Left ventricle myocardium superior (tissue), 1 donor: ENCODE measurements at places on chromosomes 5 and 9. TPM values are rescaled to one million over a fixed set of nuclear protein-coding genes. Genes with fewer than 3 reads are reported as not detected.

GRCh38 chr5:147162740-147163139 lies 72.1 kb upstream of the STK32A start:
- no peak for DNase-seq

DNA sequence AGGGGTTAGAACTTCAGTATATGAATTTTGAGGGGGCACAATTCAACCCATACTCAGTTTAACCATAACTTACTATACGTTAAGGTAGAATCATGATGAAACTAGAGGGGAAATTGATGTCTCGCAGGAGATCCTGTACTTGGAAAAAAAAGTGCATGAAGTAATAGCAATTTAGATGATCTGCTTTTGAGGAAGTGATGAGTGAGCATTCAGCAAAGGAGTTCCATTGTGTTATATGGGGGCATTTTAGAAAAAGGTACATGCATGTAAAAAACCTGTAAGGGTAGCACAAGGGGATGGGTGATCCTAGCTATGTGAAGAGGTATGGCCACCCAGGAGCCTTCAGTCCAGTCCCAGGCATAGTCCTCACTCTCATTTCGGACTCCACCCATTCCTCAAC lies 14.8 kb upstream of the TMC1 start:
- no peak for DNase-seq

GRCh38 chr9:33453286-33453860 lies 6.0 kb upstream of the AQP3 start:
- no peak for DNase-seq

DNA sequence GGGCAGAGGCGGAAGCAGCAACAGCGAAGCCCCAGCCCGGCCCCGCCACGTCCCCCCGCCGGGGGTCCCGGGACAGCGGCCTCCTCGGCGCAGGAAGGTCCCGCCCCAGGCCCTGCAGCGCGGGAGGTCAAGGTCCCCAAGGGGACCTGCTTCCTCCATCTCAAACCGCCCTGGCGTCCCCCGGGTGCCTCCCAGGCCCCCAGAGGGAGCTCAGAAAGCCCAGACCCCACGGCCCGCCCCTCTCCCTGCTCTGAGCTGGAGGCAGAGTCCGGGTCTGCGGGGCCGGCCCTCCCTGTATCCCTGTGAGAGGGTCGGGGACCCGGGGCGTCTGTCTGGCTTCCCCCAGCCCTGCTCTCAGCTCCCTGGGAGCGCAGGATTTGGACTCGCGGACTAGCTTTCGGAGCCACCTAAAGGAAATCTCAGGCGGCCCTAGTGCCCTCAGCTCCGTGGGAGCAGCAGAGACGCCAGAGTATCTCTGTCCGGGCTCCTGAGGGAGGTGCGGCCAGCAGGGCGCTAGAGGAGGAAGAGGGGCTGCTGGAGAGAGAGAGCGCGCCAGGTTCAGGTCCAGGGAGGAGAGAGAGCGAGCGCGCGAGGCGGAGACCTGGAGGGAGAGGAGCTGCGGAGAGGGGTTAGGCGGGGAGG lies 30.7 kb downstream of the EXOC3 start:
- peak; percentile 57 for DNase-seq

Gene FBLL1
- total RNA-seq = not detected

Gene RNF44
- total RNA-seq = 32.4 TPM

Gene ADGRD2
- total RNA-seq = not detected

Gene TNFSF15
- total RNA-seq = not detected

Gene SLF1
- total RNA-seq = 7.5 TPM
